MV-4-11 (cell line): ENCODE measurements at places on chromosomes 2 and 18.

- DNase-seq = peak; percentile 84
These were observed 155.2 kb downstream of the FBXO15 start for GRCh38 chr18:73992242-73993022.

DNA sequence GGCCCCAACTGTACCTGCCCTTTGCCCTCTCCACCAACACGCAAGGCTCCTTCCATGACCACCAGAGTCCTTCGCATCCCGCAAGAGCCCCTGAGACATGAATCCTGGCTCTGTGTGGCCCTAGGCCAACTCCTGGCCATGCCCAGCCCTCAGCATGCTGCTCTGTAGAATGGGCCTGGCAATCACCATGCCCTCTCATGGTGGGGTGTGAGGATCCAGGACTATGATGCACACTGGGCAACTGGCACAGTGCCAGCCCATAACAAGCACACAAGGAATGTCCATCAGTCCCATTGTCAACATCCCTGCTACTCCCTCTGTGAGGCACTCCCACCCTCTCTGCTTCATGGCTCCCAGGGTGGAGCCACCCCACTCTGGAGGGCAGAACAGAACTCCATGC is 44.7 kb downstream of the FER1L5 start:
- DNase-seq = no peak

GRCh38 chr2:66105066-66105753 is 329.7 kb upstream of the MEIS1 start:
- no peak for DNase-seq

- DNase-seq = peak; percentile 96
These were observed 125.8 kb downstream of the C1D start for GRCh38 chr2:67936969-67937368.

DNA sequence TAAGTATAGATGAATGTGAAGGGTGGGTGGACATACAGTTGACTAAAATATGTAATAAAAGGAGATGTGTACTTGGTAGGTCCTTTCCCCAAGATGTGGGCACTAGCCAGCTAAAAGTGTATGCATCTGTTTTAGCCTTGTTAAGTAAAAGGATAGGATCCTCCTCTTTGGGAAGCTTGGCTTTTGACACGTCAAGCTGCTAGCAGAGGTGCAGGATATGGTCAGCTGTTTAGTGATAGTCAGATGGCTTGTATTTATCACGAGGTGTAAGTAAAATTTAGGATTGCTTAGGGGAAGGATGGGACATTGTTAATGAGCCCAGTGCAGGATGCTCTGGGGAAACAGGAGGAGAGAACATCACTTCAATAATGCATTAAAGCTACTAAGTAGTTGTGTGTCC is 1.5 kb downstream of the MFSD6 start:
- no peak for DNase-seq

DNA sequence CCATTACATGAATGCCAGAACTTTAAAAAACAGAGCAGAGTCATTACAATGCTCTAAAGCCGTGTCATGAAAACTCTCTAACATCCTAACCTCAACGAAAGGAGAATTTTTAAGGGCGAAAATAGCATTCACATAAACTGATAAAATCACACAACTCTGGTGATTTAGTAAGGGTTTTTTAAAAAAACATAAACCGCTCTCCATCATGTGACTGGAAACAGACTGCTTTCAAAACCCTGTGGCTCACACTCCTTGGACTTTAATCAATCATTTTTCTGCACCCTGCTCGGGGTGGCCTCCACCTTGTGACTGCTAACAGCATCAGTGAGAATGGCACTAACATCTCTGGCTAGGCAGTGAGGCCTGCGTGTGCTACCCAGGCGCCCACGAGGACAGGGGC is 12.1 kb downstream of the DOCK10 start:
- DNase-seq = no peak

GRCh38 chr2:96877042-96877451 is 7.2 kb upstream of the SEMA4C start:
- DNase-seq = no peak

- peak; percentile 82 for DNase-seq
These were observed 31.0 kb downstream of the TANC1 start for GRCh38 chr2:158999458-158999857.

DNA sequence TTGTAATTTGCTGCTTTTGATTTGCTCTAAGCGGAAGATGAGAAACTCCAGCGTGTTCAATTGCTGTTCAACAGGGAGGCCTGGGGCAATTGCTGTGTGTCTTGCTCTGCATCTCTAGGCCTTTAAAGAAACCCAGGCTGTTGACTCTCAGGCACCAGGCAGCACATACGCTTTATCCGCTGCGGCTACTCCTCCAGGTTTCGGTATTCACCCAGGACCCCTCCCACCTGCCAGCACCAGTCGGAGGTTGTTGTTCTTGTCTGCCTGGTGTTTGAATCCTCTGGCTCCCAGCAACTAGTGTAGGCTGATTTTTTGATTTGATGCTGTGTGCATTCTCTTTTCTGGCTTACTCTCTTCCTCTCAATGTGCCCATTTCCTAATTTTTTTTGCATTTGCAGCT is 383.1 kb downstream of the TSN start:
- no peak for DNase-seq

DNA sequence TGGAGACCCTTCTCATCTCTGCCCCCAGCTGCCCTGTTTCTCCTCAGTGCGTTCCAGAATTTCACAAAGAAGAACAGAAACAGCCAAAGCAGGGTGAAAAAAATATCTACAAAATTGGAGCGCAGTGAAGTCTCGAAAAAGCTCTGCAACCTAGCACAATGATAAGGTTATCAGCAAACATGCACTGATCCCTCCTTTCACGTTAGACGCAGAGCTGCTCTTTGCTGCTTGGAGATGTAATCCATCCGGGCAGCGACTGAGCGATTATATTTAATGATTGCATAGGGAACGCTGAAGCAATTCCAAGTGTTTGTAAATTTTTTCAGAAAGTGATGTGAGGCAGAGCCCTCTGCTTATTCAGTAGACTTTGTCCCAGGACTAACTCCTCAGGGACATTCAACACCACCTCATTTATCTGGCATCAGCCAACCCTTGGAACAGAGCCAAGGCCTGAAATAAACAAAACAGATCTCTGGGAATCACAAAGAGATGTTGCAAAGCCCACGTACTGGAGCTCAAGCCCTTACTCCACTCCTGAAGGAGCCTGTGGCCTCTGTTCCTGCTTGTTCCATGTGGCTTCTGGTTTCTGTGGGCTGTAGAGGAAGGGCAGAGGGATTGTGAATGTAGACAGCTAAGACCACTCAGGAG is 172.6 kb upstream of the BCL2L11 start:
- DNase-seq = no peak
